ENCODE measurements at places on chromosomes 3 and 15.

GRCh38 chr3:66518126-66518525, 17.3 kb upstream of the LRIG1 start:
- no peak for DNase-seq

- no peak for DNase-seq
Measured at GRCh38 chr3:62097121-62097520, 276.2 kb downstream of the FEZF2 start.

GRCh38 chr3:173138026-173138425, 3.0 kb downstream of the SPATA16 start:
- DNase-seq = no peak

GRCh38 chr3:166274351-166275023, 437.3 kb upstream of the BCHE start:
- no peak for DNase-seq

DNA sequence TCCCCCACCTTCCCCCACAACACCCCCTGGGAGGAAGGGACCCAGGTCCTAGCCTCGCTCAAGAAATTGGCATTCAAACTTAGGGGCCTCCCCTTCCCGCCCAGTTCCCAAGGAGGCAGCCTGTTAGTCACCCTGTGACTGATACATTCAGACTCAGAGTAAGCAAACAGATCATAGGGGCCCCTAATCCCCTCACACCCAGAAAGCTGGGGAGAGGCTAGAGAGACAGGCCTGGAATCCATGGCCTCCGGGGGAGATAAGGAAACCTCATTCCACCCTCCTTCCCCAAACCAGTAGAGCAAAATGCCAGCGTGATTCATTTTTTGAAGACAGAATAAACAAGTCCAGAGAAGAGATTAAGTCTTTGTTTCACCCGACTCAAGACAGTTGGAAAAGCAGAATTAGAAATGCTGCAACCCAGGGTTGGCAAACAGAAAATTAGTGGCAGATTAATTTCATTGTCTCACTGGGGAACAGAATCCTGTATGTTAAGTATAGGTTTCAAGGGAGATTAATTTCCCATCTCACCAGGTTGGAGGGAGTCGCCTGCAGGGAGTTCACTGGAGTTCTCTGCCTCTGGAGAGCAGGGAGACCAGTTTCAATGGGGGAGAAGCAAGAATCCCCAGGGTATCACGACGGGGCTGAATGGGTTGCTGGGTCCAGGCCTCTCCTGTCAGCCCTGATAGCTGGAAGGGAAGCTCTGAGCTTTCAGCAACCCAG, 268.3 kb downstream of the UACA start:
- DNase-seq = no peak

DNA sequence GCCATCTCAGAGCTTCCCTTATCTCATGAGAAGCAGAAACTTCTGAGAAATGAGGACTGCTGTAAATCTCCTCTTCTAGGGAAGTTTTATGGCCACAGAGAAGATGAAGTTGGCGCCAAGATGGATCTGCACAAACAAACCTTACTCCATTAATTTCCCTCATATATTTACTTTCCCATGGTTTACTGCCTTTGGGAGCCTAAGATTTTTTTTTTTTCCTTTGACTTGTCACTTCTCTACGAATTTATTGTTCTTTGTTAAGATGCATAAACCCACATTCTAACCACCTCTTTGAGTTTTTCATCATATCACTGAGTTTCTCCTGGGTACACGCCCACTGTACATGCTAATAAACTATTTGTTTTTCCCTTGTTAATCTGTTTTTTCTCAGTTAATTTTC, 21.5 kb upstream of the NPTN start:
- no peak for DNase-seq

- no peak for DNase-seq
Measured at GRCh38 chr15:62119227-62119864, 45.7 kb downstream of the C2CD4B start.

DNA sequence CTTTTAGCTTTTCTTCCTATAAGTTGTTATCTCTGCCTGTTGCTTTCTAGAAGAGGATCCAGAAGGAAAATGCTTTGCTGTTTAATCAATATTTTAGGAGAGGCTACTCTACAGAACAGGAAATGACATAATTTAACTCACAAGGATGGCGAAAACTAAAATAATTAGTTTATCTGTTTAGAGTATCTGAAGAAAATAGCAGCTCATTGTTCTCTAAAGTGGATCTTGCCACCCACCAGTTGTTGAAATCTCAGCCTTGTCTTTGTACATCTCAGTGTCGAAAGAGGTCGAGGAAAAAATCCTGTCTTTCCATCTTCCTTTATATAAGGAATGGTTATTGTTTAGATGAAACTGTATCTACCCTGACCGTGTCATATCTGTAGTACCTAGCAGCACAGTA, 126.6 kb downstream of the ZNF609 start:
- no peak for DNase-seq

- no peak for DNase-seq
Measured at GRCh38 chr3:102090721-102091045, 241.4 kb downstream of the NFKBIZ start.

GRCh38 chr15:101215681-101216080, 36.2 kb downstream of the CHSY1 start:
- DNase-seq = no peak

GRCh38 chr3:14518432-14518802, 21.7 kb downstream of the GRIP2 start:
- DNase-seq = no peak
